Inflammatory macrophage treated with lipopolysaccharide for 4 hours (primary cell): ENCODE measurements at places on chromosomes 7 and 10.

GRCh38 chr7:34011017-34011695, 105.8 kb downstream of the BMPER start:
- DNase-seq, result no peak

DNA sequence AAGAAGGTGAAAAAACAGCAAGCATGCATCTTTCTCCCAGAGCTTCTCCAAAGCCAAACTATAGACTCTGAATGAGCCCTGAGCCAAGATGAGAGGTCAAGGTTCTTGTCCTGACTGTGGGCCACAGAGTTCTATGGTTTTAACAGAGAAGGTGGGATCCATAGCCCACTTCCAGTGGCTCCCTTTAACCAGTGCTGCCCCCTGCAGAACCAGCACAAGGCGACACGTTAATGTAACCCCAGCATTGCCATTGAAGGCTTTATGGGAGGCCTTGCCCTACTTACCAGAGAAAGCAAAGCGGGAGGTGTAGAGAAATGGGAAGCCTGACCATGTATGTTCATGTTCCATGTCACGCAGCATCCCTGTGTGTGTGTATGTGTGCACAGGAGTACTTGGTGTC, 243.6 kb downstream of the PRPF18 start:
- DNase-seq, result no peak

DNA sequence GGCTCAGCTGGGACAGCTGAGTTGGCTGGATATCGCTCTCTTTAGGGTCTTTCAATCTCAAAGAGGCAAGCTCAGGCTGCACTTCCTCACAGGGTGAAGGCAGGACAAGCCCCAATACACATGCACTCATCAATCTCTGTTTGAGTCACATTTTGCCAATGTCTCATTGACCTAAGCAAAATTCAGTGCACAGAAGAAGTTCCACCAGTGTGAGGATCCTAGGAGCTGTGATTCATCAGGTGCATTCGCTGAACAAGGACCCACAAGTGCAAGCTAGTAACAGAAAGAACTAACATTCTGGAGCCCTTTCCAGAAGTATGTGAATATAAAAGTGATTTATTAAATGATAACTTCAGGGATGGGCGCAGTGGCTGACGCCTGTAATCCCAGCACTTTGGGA, 477.2 kb downstream of the GPAM start:
- DNase-seq, result no peak

DNA sequence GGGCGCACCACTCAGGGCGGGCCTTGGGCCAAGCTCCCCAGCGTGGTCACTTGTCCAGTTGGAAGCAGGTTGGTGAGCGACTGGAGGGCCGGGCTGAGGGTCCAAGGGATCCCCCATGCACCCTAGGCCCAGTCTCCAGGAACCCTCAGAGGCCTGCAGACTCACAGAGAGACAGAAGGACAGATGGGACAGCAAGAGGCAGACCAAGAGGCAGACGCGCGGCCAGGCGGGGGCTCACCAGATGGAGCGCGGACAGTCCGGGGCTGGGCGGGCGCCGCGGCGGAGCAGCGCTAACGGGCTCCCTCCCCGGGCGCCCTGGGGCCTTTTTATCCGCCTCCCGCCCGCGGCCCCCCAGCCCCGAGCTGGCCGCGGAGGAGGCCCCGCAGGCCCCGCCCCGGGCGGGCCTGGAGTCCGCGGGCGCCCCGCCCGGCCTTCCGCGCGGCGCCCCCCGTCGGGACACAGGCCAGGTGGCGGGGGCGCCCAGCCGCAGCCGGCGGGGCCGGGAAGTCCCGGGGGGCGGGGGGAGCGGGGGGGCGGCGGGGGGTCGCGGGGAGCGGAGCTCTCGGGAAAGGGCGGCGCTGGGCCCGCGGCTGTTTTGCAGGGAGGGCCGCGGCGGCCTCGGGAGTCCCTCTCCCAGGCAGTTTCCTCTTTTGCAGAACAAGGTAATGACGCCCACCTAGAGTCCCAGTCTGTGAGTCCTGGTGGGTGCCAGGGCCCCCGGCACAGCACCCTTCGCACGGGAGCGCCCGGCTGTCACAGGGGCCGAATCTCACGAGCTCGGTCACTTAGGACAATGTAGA, at the start of gene LOXL4:
Gene LOXL4, minus strand, starts transcription at position 301 of the 800 bp plus-strand sequence. CDS start 5,175 bp downstream, outside the sequence.
- peak; percentile 14 for DNase-seq

GRCh38 chr7:118169146-118169545, 14.8 kb upstream of the LSM8 start:
- DNase-seq, result no peak

DNA sequence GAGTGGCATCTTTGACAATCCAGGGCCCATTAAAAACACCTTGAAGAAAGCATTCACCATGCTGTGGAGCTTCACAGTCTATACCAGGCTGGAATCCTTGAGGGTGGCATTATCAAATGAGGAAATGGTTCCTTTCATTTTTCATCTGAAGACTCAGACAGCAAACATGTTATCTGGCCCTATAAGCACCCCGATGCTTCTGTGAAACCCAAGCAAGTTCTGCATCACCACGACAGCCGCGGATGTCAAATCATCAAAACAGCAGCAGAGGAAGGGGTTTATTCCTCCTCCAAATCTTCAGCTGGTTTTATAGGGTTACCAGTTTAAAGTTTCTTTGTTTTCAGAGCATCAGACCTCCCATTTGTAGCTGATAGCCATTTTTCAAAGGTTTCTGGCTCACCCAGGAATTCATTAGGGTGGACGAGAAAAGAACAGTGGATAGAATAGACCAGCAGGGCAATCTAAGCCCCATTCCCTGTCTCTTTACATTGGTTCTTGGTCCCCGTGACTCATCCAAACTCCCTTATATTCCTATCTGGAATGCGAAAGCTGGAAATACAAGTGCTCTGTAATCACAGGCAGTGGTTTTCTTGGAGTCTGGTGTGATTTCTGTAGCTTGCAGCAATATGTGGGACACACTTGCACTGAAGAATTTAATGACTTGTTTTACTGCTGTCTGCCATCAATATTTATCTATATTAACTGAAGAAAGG, 217.9 kb downstream of the SKAP2 start:
- DNase-seq, result peak; percentile 14
